ENCODE measurements at places on chromosomes 11 and 22. TPM values are rescaled to one million over a fixed set of nuclear protein-coding genes. Genes with fewer than 3 reads are reported as not detected.

- DNase-seq = no peak
Measured at GRCh38 chr11:3927129-3927796, 71.8 kb downstream of the STIM1 start.

DNA sequence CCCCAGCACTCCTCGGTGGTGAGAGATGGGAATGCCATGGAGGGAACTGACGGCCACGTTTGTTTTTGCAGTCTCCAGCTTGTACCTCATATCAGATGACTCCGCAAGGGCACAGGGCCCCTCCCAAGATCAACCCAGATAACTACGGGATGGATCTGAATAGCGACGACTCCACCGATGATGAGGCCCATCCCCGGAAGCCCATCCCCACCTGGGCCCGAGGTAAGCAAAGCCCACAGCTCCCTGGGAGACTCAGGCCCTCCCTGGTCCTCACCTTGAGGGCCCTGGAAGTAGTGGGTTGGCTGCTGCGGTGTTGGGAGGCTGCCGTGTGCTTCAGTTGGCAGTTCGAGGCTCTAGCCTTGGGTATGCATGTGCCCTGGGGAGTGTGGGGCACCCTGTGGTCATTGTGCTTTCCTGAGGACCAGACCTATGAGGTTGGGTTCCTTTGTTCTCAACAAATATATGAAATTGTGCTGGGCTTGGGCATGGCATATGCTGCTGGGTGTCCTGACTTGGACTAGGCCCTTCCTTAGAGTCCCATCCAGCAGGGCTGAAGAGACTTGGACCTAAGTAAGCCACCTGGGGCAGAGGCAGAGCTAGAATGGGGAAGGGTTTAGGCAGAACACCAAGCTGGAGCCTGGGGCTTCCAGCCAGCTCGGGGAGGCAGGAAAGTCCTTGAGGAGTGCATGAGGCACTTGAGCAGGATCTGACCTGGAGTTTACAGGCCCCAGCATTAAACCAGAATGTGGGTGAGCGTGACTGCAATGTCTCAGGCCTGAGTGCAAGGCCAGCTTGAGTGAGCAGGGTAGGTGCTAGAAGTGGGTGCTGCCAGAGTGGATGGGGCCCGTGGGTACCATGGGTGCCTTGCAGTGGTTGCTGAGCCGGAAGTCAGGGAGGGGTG lies 26.4 kb downstream of the INCENP start:
- no peak for DNase-seq

GRCh38 chr11:25535467-25536272 lies 796.3 kb upstream of the ANO3 start:
- no peak for DNase-seq

- no peak for DNase-seq
Measured at GRCh38 chr11:66328031-66328301, 8.3 kb downstream of the RIN1 start.

Gene MRGPRX3
- not detected for polyA plus RNA-seq

GRCh38 chr22:41862160-41862529 lies 29.2 kb downstream of the SREBF2 start:
- DNase-seq = no peak

- no peak for DNase-seq
Measured at GRCh38 chr11:33867996-33868646, 23.8 kb downstream of the LMO2 start.
